COLO829 (cell line): ENCODE measurements at places on chromosomes 3 and 15.

- no peak for DNase-seq
Measured at GRCh38 chr3:164190566-164190965, 887.7 kb downstream of the SI start.

GRCh38 chr3:31536497-31536896 is 3.8 kb downstream of the STT3B start:
- no peak for DNase-seq

- no peak for DNase-seq
Measured at GRCh38 chr15:78112551-78112950, 18.7 kb downstream of the CIB2 start.

- DNase-seq, result no peak
Measured at GRCh38 chr15:84669726-84670125, 11.7 kb upstream of the NMB start.

DNA sequence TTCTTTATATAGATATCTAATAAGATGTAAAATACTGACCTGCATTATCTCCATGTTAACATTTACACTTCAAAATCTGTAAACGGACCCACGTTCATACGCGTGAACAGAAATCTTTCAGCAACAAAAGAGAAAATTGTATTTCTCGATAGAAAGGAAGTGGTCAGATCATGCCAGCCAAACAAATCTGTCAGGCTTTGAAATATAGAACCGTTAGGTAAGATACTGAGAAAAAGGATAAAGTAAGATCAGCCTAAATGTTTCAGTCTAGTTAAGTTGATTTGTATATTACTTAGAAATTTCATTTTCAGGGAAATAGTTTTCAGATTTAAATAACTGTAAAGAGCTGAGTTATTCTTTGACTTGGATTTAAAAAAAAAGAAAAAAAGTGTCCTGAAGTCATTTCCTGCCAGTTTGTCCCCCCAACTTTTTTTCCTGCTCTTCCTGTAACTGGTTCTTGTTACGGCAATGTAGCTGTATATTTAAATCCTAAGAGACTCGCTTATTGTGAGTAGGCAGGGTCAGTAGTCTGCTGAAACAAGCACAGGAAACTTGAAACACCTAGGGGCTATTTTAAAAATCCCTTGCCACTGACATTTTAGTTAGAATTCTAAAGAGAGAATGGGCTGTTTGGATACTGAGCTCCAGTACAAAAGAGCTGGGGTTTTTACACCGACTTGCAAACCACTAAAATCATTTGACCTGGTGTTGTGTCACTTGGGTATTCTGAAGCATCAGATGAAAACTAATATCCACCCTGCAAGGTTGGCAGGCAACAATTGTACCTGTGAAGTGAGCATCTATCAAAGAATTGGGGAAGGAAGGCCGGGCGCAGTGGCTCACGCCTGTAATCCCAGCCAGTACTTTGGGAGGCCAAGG is 237.5 kb downstream of the UBE2E2 start:
- no peak for DNase-seq

GRCh38 chr15:71357321-71357732 is 242.1 kb downstream of the THSD4 start:
- DNase-seq, result no peak

DNA sequence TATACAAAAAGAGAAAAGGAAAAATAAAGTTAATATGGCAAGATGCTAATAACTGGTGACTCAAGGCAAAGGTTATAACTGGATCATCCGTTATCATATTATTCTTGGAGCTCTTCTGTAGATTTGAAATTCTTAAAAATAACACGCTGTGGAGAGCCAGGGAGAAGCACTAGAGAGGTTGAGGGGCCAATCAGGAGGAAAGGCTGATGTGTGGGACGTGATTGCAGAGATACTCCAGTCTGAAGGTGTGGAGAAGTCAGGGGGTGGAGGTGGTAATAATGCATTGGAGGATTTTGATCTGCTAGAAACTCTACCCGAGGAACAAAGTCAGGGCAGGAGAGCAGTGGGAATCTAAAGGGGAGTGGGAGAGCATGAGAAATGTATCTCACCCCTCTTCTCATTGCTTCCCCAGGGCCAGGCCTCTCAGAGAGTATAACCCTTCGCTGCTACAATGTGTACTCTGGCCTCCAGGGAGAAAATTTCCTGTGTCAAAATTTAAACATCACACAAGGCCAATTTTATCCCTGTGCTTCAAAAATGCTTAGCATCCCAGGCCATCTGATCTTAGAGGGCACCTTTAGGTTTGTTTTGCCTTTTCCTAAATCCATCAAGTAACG is 211.5 kb upstream of the SEMA6D start:
- DNase-seq, result no peak

GRCh38 chr15:66802025-66803001 is 100.3 kb downstream of the SMAD6 start:
- no peak for DNase-seq

- DNase-seq, result no peak
Measured at GRCh38 chr15:83926116-83926515, 272.2 kb downstream of the ADAMTSL3 start.

DNA sequence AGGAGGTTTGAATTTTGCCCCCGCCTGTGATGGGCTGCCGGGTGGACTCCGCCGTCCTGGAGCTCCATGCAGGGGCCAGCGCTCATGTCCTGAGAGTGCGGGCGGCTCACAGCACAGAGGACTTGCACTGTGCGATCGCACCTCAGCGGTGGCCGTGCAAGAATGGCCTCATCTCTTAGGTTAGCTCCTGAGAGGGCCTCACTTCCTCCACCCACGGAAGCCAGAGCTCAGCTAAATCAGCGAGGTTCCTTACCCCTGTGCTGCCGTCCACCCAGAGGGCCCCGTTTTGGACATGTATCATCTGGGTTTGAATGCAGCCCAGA is 72.0 kb upstream of the PCSK6 start:
- DNase-seq, result no peak

DNA sequence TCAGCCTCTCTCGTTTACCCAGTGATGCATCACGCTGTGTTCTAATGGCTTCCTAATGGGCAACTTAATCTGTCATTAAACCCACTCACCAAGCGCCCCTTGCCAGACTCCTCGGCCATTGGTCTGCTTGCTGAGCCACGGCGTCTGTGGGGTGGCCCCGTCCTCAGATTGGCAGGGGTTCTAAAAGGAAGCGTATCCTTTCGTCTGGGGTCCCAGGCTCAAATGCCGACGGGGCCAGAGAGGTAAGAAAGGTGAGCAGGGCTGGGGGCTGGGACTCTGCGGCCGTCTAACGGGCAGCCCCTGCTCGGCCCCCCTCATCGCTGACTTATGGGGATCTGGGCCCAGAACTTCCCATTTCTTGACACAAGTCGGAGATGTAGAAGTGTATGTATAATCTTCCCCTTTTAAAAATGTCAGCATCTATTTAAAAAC is 315.1 kb upstream of the PROK2 start:
- DNase-seq, result no peak

GRCh38 chr3:69118555-69118954 is 3.8 kb downstream of the LMOD3 start:
- no peak for DNase-seq

DNA sequence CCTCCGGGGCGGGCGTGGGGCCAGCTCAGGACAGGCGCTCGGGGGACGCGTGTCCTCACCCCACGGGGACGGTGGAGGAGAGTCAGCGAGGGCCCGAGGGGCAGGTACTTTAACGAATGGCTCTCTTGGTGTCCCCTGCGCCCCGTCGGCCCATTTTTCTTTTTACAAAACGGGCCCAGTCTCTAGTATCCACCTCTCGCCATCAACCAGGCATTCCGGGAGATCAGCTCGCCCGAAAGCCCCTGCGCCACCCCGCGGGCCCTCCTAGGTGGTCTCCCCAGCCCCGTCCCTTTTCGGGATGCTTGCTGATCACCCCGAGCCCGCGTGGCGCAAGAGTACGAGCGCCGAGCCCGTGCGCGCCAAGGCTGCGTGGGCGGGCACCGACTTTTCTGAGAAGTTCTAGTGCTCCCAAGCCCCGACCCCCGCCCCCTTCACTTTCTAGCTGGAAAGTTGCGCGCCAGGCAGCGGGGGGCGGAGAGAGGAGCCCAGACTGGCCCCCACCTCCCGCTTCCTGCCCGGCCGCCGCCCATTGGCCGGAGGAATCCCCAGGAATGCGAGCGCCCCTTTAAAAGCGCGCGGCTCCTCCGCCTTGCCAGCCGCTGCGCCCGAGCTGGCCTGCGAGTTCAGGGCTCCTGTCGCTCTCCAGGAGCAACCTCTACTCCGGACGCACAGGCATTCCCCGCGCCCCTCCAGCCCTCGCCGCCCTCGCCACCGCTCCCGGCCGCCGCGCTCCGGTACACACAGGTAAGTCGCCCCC is at the start of gene THBS1:
Gene THBS1, plus strand, starts transcription at position 595 of the 757 bp plus-strand sequence. CDS start 779 bp downstream, outside the sequence.
- DNase-seq, result no peak

DNA sequence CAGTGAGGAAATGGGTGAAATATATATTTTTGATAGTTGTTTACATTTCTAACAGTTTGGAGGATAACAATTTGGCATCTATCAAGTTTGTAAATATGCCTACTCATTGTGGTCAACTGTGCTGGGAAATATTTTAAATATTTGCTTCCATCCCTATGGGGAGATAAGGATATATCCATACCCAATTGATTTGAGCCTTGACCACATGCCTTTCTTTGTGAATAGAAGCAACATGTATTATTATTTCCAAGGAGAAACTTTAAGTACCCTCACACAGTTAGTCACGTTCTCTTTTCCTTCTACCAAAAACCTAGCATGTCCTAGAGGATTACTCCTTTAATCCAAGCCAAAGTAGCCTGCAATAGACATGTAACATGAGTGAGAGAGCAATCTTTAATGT is 245.4 kb upstream of the CBLB start:
- no peak for DNase-seq

- no peak for DNase-seq
Measured at GRCh38 chr15:58110999-58111717, 27.0 kb upstream of the AQP9 start.

GRCh38 chr15:65583701-65584100 is 27.2 kb downstream of the INTS14 start:
- DNase-seq, result peak; percentile 70

GRCh38 chr15:63917588-63918316 is 84.0 kb upstream of the HERC1 start:
- no peak for DNase-seq

DNA sequence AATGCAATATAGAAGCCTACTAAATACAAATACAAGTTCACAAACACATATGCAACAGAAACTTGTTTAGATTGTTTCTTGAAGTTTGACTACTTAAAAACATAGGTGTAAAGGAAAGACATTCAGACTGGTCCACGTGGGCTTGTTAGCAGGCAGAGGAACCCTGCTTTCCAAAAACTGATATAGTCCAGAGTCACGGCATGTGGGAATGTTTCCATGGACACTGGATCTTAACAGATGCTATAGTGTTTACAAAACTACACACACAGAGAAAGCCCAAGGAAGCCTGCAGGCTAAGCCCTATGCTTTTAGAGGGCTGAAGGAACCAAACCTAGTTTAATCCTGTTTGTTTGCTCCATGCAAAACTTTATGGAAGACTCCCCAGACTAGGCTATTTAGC is 45.2 kb upstream of the LRRC58 start:
- no peak for DNase-seq

DNA sequence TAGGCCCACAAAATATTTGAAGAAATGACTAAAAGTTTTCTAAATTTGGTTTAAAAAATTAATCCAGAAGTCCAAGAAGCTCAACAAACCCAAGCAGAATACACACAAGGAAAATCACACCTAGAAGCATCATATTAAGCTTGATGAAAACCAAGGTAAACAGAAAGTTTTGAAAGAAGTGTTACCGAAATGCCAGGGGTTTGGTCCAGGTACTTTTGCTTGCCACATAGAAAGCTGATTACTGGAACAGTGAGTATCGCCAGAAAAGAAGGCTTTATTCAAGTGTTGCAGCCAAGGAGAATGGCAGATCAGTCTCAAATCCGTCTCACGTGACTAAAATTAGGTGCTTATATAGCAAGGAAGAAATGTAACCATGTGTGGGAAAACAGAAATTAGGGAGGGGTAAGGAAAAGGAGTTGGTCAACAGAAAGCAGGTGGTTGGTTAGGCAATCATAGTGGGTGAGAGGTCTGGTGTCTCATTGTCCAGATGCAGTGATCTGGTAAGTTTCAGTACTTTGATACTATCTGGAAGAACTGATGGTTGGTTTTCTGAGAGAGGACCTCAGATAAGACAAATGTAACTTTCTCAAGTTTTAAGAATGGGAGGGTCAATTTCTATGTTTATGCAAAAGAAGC is 96.9 kb upstream of the MYRIP start:
- DNase-seq, result no peak

DNA sequence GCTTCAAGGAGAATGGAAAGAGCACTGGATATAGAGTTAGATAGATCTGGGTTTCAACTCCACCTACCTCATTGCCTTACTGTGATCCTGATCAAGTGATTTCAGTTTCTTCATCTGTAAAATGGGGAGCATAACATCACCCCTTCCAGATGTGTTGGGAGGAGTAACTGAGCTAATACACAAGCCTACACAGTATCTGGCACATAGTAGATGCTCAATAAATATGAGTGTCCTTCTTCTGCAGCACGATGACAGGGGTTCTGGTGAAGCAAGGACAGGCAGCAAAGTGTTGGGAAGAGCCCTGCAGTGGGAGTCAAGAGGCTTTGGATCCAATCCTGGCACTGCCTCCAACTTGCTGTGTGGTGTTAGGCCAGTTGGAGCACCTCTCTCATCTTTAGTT is 270.0 kb downstream of the UACA start:
- DNase-seq, result no peak
